Brain (organoid and tissue), 16 donors: ENCODE measurements at places on chromosomes 7 and 10.
A peak's percentile ranks its signal among the peaks of the same experiment; 100 is the strongest.

GRCh38 chr10:108620821-108621534, 1302.3 kb downstream of the XPNPEP1 start:
- DNase-seq: peak; percentile 19

DNA sequence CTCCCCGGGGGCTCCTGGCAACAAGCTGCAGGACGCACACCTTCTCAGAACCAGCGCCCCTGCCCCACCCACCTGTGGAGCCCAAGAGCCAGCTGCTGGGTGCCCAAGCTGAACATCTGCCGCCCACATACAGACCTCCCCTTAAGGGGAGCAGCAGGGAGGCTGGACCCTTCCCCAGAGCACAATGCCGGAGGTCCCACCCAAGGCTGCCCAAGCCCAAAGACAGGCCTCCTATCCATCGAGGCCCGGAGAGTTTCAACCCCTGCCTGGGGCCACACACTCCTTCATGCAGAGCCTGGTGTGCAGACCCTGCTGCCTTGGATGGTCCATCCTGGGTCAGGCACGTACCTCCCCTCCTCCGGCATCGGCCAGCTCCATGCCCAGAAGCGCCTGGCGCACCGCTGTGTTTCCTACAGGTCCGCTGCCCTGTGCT, 48.7 kb downstream of the VIPR2 start:
- DNase-seq: no peak

DNA sequence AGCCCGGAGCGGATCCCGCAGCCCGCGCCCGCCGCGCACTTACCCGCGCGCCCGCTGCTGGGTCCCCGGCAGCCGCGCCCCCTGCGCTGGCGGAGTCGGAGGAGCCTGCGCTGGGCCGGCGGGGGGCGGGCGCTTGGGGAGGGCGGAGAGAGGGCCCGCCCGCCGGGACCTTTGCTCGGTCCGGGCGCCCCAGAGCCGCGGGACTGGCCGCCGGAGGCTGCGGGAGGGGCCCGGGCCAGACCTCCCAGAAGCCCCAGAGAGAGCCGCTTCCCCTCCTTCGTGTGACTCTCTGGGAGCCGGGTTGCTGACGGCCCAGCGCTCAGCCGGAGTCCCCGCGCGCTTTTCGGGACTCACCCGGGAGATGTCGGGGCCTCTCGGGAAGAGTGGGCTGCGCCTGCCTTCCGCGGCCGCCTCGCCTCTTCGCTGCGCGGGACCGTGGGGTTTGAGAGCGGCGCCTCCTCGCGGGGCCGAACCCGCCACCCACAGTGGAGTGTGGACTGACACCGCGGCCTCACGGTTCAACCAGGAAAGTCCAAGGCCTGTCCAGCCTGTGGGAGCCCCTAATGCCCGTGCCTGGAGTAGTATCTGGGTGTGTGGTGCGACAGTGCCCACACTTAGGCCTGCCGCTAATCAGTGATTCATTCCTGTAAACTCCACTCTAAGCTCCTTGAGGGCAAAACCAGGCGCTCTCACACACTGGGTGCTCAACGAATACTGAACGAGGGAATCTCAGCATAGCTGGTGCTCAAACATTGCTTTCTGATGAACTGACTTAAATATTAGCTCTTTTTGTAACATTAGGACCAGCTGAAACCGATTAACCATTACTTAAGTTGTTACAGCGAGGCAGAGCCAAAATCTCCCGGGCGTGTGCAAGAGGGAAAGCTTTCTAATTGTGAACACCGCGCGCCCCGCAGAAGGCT, at the start of gene GSDME:
Gene GSDME, minus strand, starts transcription at position 112 of the 923 bp plus-strand sequence. CDS start 7,690 bp downstream, outside the sequence.
- no peak for DNase-seq

DNA sequence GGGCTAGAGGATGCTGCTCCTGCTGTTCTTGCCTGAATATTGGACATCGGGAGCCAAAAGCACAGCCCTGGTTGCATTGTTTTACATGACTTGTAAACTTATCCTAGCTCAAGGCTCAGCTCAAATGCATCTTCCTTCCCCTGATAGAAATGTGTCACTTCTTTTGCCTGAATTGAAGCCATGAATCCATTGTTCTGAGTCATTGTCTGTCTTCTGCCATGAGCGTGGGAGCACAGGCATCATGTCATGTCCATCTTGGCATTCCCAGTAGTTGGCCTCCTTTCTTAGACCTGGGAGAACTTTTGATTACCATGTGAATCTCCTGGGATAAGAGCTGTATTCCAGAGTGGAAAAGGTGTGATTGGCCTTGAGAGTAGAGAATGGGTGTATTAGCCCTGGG, 54.1 kb upstream of the OPN4 start:
- no peak for DNase-seq

DNA sequence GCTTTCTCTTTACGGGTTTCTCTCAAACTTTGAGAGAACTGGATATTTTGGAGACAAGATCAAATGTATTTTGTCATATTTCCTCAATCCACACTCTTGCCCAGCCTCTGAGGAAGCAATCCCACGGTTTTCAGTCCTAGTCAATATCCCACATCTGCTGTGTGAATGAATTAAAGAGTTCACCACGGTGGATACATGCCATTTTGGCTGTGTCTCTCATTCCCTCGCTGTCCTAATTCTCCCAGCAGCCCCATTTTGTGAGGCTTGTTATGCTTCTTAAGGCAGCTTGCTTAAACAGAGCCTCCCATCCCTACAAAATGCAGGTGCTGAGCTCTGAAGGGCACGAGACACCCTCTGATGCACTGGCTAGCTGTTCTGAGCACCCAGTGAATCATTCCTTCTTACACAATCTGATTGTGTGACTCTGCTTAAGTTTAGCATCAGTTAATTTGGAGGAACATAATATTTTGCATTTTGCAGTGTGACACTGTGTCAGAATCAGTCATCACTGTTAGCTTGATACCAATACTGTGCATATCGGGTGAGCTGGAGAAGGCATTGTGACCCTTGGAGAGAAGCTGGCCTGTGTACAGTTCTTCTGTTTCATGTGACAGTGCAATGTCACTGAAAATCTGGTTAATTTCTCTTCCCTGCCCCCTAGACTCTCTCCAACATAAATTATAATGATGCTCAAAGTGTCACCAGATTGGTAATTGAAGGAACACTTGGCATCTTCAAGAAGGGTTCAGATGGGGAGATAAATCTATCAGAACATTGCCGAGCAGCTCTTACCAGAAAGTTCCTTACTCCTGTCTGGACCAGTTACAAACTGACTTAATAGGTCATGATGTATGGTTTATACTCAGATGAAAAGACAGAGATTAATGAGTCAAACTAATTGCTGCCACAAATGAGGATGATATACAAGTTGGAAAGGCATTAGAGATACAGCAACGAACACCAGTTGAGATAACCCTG, 103.7 kb upstream of the AOAH start:
- DNase-seq: peak; percentile 13

- DNase-seq: no peak
These were observed 39.7 kb downstream of the KDM7A start for GRCh38 chr7:140137078-140137477.

DNA sequence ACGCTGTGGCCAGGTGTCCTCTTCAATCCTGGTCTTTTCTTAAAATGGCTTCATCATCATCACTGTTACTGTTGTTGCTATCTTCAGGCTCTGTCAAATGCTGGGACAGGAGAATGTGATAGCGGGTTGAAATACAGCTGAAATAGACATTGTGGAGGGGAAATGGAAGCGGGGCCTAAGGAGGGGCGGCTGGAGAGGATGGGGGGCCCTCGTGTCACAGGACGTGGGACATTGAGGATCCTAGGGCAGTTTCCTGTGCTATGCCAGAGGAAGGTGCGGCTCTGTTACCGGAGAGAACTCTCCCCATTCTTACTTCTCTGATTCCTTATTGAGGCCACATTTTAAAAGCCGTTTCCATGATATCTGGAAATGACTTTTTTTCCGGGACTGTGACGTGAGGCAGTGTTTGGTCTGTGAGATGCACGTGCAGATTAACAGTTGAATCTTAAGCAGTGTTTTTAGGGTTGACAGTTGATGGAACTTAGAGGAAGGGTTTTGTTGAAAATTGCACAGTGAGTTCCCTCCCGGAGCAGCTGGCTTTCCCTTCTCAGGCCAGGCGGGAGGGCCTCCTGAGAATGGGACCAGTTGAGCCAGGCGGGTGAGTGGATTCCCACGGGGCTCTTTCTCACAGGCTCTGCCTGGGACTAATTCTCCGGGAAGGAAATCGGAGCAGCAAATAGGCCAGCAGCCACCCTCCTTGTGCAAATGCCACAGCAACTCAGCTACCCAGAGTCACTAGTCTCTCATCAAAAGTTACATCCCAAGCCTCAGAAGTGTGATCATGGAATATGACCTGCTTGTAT, 125.2 kb downstream of the TACC2 start:
- no peak for DNase-seq

DNA sequence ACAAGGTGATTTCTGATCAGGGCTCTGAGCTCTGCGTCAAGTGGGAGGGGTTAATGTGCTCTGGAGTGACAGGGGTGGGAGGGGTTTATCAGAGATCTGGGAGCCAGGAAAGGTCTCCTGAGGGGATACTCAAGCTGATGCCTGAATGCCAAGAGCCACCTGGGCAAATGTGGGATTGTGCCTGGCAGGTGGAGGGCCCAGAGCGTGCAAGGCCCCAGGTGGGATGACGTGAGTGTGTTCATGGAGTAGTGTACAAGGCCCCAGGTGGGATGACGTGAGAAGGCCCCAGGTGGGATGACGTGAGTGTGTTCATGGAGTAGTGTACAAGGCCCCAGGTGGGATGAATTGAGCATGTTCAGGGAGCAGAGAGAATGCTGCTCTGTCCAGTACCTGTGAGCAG, 610.3 kb downstream of the PTPRN2 start:
- DNase-seq: no peak
